ENCODE measurements at places on chromosomes 3 and 15.

DNA sequence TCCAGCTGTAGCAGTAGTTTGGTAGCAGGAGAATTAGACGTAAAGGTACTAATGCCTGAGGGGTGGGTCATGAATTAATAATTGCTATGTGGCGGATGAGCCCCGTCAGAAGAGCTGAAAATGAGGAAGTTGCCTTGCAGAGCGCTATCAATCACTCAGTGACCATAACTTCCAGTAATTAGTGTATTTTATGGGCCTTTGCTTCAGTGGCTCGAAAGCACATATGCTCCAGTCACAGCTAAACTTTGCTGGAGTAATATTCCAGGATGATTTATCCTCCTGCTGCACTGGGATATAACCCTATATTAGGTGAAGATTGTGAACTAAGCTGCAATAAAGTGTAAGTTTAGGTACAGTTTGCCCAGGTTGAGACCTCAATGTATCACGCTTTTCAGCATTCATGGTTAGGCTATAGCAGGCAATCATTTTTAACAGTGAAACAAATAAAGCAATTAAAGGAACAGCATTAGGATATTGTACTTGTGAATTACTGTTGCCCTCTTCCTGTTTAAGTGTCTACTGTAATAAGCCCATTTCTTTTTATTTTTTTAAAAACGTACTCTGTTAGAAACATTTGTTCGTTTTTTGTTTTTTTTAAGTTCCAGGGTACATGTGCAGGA is 104.6 kb upstream of the SKOR1 start:
- no peak for DNase-seq

DNA sequence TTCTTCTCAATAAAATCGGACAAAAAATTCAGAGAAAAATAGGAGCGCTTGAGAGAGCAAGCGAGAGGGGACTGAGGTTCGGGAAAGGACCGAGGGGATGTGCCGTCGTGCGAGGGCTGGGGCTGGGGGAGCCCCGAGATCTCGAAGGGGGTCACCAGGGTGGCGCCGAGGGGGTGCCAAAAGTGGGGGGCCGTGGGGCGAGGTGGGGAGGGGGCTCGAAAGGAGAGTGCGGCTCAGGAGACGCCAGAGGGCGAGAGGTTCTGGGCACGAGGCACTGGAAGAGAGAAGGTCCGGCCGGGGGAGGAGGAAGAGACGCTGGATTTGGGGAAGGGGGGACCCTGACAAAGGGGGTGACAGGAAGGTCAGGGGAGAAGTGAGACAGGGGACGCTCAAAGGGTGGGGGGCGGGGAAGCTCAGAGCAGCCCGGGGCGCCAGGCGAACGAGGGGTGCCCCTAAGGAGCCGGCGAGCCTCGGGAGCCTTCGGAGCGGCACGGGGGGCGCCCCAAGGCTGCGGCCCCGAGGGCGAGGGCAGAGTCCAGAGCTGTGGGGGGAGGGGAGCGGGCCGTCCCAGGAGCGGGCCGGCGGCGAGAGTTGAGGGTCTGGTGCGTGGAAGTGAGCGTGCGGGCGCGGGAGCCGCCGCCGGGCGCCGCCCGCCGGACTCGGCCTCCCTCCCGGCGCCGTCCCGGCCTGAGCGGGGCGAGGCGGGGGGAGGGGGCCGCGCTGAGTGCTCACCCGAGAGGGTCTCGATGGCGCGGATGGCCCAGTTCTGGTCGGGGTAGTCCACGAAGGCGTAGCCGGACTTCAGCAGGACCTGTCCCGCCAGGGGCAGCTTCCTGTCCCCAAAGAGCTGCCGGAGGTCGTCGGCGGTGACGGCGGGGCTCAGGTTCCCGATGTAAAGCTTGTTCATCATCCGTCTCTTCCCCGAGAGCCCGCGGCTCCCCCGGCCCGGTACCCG is 514 bp downstream of the IGF2BP2 start:
- peak; percentile 12 for DNase-seq

DNA sequence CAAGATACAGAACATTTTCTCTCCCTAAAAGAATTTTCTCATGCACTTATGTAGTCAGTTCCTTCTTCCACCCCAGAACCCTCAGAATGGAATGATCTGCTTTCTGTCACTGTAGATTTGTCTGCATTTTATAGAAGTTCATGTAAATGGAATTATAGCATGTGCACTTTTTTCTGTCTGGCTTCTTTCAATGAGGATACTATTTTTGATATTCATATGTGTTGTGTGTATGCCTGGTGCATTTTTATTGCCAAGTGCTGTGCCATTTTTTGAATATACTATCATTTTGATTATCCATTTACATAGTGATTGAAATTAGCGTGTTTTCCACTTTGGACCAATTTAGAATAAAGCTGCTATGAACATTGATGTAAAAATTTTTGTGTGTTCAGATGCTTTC is 156.6 kb upstream of the ALCAM start:
- no peak for DNase-seq

GRCh38 chr15:51048308-51048707 is 46.4 kb downstream of the TNFAIP8L3 start:
- no peak for DNase-seq

- no peak for DNase-seq
Measured at GRCh38 chr3:170714122-170714521, 128.2 kb upstream of the SLC7A14 start.

DNA sequence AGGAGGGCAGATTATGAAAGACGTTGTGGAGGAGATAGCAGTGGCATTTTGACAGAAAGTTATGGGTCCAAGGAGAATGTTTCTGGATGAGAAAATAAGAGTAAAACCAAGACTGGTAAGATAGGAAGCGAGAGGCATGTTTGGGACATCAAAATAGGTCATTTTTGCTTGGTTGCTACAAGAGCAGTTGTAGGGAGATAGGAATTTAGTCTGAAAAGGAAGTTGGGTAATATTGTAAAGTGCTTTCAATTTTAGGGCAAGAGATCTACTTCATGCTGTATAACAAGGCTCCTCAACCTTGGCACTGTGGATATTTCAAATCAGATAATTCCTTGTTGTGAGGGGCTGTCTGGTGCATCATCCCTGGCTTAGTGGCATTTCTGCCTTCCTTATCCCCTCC is 118.0 kb upstream of the DPH6 start:
- no peak for DNase-seq

DNA sequence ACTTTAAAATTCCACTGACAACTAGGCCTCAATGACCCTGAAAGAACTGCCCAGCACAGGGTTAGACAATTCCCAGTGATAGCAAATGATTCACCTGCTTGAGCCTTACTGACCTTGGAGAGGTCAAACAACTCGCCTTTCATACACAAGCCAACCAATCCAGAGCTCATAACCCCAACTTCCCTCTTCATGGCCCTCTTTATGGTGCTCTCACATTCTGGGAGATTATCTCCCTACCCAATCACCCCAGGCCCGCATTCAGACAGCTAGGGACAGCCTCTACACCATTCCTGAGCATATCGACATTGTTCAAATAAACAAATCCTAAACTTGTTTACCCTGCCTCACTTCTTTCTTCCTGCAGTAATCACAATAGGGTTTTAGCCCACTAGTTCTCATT is 32.2 kb upstream of the COLQ start:
- DNase-seq = no peak
